ENCODE measurements at places on chromosomes 6 and 20. TPM values are rescaled to one million over a fixed set of nuclear protein-coding genes. Genes with fewer than 3 reads are reported as not detected.

PCMT1 gene
- total RNA-seq: 90.7 TPM

DNA sequence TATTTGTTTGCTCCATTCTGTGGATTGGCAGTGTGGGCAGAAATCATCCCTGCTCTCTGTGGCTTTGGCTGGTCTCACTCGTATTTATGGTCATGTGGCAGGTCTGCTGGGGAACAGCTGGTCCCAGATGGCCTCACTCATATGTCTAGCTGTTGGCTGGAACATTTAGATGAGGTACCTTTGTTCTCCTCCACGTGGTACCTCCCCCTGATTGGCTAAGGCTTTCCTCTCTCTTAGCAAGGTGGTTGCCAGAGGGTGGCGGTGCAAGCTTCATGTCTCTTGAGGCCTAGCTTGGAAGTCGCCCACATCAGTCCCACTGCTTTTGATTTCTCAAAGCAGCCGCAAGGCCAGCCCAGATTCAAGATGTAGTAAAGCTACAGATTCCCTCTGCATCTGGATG lies 348.5 kb upstream of the BTBD3 start:
- H3K27me3 ChIP-seq: no peaks in the 10 kb centered on the region
- peak; percentile 66 for DNase-seq
- H3K4me3 ChIP-seq: no peak overlapping the region
- no peak overlapping the region for H3K27ac ChIP-seq
- H3K4me1 ChIP-seq: peaks cover 7% of the 10 kb centered on the region

DCDC2 gene
- 1.4 TPM for total RNA-seq

APOM gene
- 4.3 TPM for total RNA-seq

GRCh38 chr6:170367241-170367640 lies 60.7 kb downstream of the FAM120B start:
- H3K36me3 ChIP-seq: 0 out of 2 replicates have a peak, but pooled peaks cover 2% of the 10 kb centered on the region
- H3K4me3 ChIP-seq: no peak overlapping the region
- no peak for DNase-seq
- peaks cover 5% of the 10 kb centered on the region for H3K4me1 ChIP-seq
- no peaks in the 10 kb centered on the region for H3K27me3 ChIP-seq

DNA sequence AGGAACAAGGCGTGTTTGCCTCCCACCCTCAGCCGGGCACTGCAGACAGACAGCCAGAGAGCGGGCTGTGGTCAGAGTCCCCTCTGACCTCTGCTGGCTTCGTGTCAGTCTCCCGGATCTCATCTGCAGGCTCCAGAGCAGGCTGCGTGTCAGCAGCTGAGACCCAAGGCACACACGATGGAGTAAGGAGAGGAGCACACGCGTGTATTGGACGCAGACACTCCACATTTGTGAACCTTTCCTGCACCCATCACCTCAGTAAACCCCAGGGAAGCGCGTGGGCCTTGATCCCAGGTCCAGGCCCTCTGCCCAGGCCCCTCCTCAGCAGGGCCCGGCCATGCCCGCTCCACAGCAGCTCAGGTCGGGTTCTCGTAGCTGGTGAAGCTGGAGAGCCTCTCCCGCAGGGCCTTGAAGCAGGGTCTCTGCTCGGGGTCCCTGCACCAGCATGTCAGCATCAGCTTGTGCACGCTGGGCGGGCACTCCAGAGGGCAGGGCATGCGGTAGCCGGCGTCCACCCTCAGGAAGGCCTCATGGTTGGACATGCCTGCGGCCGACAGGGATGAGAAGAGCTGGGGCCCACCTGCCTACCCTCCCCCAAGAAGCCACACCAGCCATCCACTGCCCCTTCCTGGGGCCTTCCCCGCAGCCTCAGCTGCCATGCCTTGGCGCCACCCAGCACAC lies 7.9 kb downstream of the PTK6 start:
- DNase-seq: no peak
- H3K4me3 ChIP-seq: no peak overlapping the region
- H3K27ac ChIP-seq: peak overlapping the region; percentile 72
- H3K4me1 ChIP-seq: no peaks in the 10 kb centered on the region
- H3K36me3 ChIP-seq: peaks cover 1% of the 10 kb centered on the region
- no peaks in the 10 kb centered on the region for H3K27me3 ChIP-seq

Measured in WTC11 (cell line).